ENCODE measurements at places on chromosomes 6 and 20.

DNA sequence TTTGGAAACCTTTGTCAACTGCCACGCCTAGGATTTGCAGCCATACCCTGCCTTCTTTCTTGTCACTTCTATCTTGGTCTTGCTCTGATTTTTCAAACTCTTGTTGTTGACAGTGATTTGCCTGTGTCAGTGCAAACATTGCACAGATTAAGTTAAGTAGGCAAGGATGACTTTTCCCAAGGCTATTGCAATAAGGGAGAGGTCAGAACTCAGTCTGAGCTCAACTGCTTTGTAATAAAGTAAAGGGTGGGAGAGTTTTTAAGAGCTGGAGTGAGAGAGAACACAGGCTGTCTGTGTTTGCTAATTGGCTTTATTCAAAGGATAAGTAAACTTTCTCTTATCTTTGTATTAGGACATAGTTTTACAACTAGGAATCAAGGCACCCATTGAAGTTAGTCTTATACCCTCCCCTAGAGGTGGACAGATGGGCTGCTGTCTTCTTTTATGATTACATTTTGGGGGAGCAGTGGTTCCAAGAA, 448.6 kb downstream of the PHF3 start:
- DNase-seq: no peak

- DNase-seq: peak; percentile 98
Measured at GRCh38 chr6:155493694-155494143, 38.1 kb upstream of the NOX3 start.

DNA sequence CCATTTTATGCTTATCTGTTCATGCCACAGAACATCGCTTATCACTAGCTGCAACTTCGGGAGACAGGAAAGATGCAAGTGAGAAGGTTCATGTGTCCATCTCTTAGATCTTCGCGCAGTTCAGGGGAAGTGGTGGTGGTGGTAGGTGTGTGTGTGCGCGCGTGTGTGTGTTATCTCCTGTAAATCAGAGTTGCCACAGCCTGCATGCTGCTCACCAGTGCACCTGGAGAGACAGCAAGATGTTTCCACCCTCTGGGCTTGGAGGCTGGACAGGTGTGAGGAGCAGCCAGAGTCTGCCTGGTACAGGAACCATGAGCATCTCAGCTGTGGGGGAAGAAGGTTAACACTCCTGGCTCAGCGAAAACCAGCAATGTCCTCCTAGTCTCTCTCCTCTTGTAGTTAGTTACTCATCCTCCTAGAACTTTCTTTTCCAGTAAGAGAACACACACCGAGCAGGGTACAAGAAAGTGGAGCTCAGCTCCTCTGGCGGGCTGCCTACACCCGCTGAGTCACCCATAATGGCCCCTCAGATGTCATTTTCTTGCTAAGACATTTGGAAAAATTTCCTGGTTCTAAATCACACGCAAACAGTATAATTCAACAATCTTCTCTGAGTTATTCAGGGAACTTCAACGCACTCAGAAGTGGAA, 5.1 kb upstream of the TUBB1 start:
- peak; percentile 65 for DNase-seq

DNA sequence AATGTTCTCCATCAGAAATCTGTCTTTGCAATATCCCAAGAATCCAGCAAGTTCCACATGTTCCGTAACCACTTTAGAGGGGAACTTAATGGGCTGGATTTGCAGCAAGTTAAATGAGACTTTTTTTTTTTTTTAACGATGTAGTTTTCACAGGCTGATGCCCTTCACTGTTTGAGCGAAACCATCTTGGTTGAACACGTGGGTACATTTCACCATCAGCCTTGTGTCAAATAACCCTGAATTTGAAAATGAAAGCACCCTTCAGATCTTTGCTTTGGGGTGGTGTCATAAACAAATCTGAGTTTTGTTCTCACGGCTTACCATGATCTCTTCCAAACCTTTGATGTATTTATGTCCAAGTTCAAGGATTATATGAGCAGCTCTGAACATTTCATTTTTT, 73.7 kb upstream of the EXOC2 start:
- peak; percentile 34 for DNase-seq

DNA sequence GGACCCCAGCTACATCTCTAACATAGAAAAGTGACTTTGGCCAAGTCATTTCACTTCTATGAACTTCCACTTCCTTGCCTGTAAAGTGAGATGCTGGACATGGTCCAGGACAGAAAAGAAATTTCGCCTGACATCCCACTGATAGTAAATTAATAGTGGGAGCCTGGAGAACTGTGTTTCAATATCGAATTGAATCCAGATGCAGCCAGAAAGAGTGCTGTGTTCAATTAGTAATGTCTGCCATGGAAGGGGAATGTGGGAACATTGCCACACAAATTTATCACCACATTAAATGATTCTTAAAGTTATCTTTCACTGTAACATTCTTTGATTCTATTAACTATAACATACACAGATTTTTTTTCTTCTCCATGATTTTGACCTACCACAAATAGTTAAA, 255.0 kb downstream of the HACE1 start:
- DNase-seq: no peak

GRCh38 chr6:150202404-150202803, 59.6 kb downstream of the PPP1R14C start:
- DNase-seq: no peak

- peak; percentile 67 for DNase-seq
Measured at GRCh38 chr6:75402296-75402695, 91.3 kb downstream of the FILIP1 start.

- no peak for DNase-seq
Measured at GRCh38 chr20:43762911-43763310, 36.1 kb upstream of the GTSF1L start.

DNA sequence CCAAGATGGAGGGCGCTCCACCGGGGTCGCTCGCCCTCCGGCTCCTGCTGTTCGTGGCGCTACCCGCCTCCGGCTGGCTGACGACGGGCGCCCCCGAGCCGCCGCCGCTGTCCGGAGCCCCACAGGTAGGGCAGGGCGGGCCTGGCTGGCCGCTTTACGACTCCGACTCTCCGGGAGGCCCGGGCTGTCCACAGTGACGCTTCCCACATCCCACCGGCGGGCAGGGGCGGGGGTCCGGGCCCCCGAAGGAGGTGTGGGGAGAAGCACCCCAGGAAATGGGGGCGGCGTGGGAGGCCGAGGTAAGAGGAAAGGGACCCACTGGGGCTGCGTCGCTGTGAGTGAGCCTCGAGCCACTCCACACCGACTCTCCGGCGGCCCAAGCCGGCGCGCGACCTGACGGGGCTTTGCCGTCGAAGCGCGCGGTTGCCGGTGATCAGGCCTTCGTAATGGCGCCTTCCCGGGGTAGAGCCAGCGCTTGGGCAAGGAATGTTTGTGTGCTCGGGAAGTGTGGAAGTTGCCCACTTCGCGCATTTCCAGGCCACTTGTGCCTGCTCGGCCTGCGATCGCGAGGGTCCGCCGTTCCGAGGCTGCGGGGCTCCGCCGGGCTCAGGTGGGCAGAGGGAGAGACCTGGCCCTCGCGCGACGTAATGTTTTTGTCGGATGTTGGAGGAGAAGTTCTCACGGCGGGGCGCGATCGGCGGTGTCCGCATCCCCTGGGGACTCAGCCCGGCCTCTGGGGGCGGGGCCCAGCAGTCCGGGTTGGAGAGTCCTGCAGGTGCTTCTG, 427 bp downstream of the GINM1 start:
- peak; percentile 70 for DNase-seq

DNA sequence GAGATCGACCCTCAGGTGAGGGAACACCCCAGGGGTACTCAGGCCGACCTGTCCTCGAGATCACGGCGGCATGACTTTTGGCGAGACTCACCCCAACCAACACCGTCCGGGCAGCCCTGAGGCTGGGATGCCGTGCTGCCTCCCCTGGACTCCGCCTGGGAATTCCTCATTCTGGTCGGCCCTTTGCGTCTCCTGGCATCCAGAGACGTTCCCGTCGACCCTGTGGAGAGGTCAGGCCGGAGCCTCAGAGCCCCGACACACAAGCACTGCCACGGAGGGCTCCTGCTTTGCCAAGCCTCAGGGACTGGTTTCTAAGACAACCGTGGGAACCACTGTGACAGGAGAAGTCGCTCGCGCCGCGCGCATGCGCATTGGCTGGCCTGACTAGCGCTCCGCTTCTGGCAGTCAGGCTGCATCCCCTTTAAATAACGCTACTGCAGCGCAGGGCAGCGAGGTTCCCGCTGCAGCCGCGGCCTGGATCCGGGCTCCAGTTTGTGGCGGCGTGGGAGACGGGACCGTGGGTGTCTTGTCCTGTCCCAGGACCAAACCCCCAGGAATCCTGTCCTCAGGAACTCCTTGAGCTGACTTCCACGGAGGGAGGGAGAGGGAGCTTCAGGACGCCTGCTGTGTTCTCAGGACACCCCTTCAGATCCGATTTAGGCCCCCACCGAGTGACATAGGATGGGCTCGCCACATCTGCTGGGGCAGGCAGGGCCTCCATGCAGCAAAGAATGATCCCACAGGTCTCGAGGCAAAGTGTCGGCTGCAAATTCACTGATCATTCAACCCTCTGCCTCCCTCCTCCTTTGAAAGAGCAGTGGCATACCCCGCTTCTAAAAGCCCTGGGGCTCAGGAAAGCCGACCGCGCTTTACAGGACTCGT, 163.2 kb upstream of the ZNF337 start:
- peak; percentile 84 for DNase-seq

DNA sequence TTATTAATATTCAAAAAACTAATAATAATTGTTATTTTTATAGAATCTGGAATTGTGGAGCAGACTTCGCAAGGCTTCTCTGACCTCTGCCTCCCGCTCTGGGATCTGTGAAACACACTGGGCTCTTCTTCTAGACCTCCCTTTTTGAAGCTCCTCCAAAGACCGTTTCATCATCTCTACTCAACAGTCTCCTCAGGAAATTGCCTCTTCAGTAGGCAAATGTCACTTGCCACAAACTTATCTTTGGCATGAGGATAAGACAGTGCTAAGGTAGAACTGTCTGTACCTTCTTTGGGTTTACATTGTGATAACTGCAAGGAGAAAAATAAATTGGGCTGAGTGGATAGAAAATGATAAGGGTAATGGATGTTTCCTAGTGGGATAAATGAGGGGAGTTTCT, 2.3 kb upstream of the MAS1L start:
- no peak for DNase-seq

GRCh38 chr6:19268718-19269117, 568.5 kb upstream of the ID4 start:
- DNase-seq: no peak

DNA sequence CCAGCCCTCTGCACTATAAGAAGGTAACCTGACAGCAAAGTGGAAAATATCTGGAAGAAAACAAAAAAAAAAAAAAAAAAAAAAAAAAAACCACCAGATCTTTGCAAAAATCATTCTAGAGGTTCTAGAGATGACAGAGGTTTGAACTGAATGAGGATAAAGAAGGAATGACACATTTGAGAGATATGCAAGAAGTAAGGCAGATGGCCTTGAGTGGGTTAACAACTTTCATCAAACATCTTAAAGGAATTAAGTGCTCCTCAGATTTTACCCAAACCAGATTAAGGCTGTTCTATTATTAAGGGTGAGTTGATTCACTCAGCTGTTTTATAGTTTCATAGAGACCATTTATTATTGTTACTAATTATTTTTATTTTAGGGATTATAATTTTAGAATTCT, 62.0 kb downstream of the RSPO3 start:
- no peak for DNase-seq

GRCh38 chr20:38812709-38813573, 7.4 kb downstream of the PPP1R16B start:
- DNase-seq: no peak

DNA sequence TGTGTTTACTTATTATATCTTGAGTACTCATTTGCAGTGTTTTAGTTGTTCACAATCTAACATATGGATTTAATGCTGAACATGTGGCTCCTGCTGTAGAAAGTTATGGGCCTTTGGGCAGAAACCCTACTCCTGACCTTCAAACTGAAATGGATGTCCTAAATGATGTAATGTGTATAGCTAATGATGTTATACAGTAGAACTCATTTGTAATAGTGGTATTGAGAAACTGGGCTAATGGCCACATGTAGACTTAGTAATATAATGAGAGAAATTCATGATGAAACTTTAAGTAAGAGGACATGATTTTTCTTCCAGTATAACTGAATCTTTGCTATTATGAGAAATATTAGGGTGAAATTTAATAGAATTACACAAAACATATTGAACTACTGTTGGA, 121.3 kb upstream of the PTPRK start:
- DNase-seq: peak; percentile 31

- DNase-seq: no peak
Measured at GRCh38 chr6:3540253-3540820, 83.5 kb upstream of the SLC22A23 start.

GRCh38 chr6:116949964-116950363, 72.9 kb downstream of the RFX6 start:
- no peak for DNase-seq

- DNase-seq: peak; percentile 42
Measured at GRCh38 chr6:14440940-14441781, 323.6 kb downstream of the CD83 start.

GRCh38 chr6:149242883-149243282, 74.6 kb upstream of the TAB2 start:
- peak; percentile 6 for DNase-seq

DNA sequence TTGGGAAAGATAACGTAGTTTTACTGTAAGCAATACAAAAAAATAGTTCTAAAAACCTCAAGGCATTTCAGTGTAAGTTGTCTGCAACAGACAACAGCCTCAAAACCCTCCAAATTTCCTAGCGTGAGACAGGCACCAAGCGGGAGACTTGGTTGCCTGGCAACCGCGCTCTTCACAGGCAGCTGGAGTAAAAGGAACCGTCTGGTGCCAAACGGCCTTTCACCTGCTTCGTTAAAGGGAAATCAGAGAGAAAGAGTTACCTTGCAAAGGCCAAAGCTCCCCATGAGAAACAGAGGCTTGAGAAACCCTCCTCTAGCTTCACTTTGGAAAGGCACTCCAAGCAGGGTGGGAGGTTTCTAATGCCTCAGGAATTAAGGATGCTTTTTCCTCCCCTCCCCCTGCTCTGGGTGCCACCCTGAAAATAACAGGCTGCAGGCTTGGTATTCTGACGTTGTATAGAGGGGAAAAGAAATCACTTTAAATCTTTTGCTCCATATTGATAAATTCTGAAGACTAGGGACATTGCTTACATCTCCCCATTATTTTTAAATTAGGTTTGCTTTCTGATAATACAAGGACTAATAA, 129.7 kb upstream of the UFL1 start:
- no peak for DNase-seq

GRCh38 chr6:121596441-121596840, 161.0 kb downstream of the GJA1 start:
- no peak for DNase-seq

GRCh38 chr6:140049251-140049650, 674.8 kb upstream of the CITED2 start:
- DNase-seq: no peak

GRCh38 chr20:34363465-34364222, 571 bp downstream of the ITCH start:
- DNase-seq: peak; percentile 73

GRCh38 chr20:10185741-10186558, 32.7 kb upstream of the SNAP25 start:
- DNase-seq: no peak

GRCh38 chr6:41066867-41067304, 5.3 kb downstream of the OARD1 start:
- peak; percentile 91 for DNase-seq

- DNase-seq: no peak
Measured at GRCh38 chr20:38810926-38811630, 5.6 kb downstream of the PPP1R16B start.
